ENCODE measurements at places on chromosomes 7 and 10.

DNA sequence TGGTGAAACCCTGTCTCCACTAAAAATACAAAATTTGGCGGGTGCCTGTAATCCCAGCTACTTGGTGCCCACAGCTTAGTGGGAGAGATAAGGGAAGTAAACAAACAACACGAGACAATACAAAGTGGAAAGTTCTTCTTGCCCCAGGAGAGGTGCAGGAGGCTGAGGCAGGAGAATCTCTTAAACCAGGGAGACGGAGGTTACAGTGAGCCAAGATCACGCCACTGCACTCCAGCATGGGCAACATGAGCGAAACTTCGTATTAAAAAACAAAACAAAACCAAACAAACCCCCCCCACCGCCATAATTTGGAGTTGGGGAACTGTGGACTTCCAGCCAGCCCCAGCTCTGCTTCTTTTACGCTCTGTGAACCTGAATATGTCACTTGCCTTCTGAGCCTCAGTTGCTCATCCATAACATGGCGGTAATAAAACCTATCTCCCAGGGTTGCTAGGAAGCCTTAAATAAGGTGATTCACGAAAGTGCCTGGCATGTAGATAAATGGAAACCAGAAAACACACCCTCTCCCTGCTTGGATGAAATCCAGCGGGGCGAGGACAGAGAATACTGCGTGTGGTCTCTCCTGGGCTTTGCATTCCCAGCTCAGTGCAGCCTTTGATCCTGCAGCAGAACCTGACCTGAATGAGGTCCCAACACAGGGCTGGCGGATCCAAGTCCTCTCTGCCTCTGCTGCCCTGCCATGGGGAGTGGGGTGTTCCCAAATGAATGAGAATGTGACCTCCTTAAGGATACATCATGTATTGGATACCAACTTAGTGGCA lies 10.2 kb downstream of the MLXIPL start:
- DNase-seq, result no peak

GRCh38 chr10:90969947-90970673 lies 49.2 kb upstream of the ANKRD1 start:
- no peak for DNase-seq

DNA sequence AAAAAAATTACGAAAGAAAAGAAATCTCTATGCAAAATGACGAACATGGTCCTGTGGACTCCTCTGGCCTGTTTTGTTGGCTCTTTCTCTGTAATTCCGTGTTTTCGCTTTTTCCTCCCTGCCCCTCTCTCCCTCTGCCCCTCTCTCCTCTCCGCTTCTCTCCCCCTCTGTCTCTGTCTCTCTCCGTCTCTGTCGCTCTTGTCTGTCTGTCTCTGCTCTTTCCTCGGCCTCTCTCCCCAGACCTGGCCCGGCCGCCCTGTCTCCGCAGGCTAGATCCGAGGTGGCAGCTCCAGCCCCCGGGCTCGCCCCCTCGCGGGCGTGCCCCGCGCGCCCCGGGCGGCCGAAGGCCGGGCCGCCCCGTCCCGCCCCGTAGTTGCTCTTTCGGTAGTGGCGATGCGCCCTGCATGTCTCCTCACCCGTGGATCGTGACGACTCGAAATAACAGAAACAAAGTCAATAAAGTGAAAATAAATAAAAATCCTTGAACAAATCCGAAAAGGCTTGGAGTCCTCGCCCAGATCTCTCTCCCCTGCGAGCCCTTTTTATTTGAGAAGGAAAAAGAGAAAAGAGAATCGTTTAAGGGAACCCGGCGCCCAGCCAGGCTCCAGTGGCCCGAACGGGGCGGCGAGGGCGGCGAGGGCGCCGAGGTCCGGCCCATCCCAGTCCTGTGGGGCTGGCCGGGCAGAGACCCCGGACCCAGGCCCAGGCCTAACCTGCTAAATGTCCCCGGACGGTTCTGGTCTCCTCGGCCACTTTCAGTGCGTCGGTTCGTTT lies 83.5 kb upstream of the SLF2 start:
- DNase-seq, result no peak

GRCh38 chr10:89304446-89304845 lies 2.6 kb downstream of the IFIT2 start:
- DNase-seq, result no peak

GRCh38 chr7:47303695-47304453 lies 278.0 kb downstream of the TNS3 start:
- DNase-seq, result no peak

- no peak for DNase-seq
These were observed 417.9 kb downstream of the IPMK start for GRCh38 chr10:57849691-57850357.

DNA sequence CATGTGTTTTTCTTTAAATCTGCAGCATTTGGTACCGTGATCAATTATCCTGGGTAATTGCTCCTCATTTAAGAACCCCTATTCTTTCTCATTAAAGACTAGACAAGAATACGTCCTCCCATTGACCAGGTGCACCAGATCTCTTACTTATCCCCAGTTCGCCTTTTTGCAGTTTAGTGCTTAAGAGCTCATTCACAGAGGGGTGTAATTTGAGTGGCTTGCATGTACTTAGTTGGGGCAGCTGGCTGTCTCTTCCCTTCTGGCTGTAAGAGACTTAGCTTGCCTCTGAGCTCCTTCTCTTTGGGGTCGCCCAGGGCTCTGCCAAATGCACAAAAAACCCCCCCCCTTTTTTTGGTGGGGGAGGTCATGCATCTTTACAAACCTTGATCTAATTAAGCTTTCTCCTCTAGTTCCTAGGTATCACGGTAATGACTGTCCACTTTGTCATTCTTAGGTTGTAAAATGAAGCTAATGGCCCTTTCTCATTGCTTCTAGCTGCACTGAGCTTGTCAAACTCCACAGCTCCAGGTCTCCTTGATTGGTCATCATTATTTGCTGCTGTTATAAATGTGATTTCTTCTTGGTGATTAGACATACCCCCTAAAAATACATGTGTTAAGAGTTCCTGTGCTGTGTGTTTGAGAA lies 26.3 kb downstream of the GAD2 start:
- no peak for DNase-seq
